ENCODE measurements at places on chromosomes 16 and 17.

DNA sequence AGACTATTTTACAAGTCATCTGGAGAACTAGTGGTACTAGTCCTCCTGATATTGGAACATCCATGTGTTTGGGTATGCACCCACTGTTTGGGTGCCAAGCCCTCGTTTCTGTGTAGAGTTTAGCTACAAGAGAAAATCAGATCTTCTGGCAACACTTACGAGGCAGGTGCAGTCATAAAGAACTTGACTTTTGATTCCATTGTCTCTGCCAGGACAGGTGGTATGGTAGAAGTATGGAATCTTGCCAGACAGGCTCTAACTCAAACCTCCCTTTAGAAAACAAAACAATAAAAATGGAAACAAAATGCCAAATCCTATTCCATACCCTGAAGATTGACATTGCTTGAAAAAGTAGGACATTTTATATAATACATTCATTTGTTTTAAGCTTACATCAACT is 16.0 kb downstream of the RNF43 start:
- no peaks in the 10 kb centered on the region for H3K36me3 ChIP-seq
- no peak for DNase-seq
- H3K27me3 ChIP-seq: no peaks in the 10 kb centered on the region
- H3K4me3 ChIP-seq: no peak overlapping the region

- no peak overlapping the region for H3K27ac ChIP-seq
- peaks cover 18% of the 10 kb centered on the region for H3K4me1 ChIP-seq
- no peak overlapping the region for H3K4me3 ChIP-seq
These were observed 366.1 kb downstream of the XYLT1 start for GRCh38 chr16:17104654-17105053.

- no peaks in the 10 kb centered on the region for H3K36me3 ChIP-seq
- H3K4me3 ChIP-seq: no peak overlapping the region
- peaks cover 14% of the 10 kb centered on the region for H3K27me3 ChIP-seq
- no peak overlapping the region for H3K27ac ChIP-seq
- DNase-seq: no peak
These were observed 90.6 kb downstream of the DNAH3 start for GRCh38 chr16:21060027-21060510.

DNA sequence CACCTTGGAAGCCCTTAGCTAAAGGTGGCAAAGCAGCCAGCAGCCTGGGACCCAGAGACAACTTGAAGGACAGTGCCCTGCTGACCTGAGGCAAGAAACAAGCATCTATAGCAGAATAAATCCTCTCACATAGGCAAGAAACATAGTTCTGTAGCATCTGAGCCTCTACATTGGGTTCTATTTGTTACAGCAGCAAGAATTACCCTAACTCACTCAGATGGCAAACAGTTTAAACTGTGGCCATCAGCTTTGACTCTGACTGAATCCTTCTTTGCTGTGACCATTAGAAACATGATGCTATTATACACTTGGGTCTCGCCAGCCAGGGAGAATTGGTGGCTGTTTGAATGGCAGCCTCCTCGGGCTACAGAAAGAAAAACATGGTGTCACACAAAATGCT is 53.1 kb upstream of the CCL1 start:
- peaks cover 21% of the 10 kb centered on the region for H3K4me1 ChIP-seq
- H3K27ac ChIP-seq: peak overlapping the region; percentile 25
- peaks cover 33% of the 10 kb centered on the region for H3K27me3 ChIP-seq
- DNase-seq: no peak
- H3K36me3 ChIP-seq: no peaks in the 10 kb centered on the region

DNA sequence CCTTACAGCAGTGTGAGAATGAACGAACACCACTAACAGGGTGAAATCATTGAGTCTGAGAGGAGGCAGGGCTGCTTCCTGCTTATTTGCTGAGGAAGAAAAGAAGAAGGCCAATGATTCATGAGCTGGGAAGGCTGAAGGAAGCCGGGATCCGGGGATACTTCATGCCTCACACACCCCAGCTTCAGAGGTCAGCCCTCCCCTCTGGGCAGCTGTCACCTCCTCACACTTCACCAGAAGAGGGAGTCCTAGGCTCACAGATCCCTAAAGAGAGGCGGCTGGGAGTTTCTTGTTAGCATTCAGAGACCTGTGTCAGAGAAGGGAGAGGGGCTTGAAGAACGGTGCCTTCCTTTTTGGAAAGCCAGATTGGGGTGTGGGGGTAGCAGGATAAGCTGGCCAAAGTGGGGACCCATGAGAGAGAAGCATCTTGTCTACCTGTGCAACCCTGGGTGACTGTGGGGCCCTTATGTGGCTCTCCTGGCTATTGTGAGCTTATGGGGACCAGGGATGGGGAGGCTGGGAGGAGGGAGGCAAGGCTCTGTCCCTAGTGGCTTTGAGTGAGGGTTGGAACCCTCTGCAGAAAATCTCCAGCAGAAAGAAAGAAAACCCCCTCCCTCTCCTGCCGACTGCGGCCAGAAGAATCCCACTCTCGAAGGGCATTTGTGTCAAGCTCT is 94.6 kb downstream of the RGS9 start:
- peak; percentile 23 for DNase-seq
- H3K4me3 ChIP-seq: no peak overlapping the region
- peaks cover 44% of the 10 kb centered on the region for H3K27me3 ChIP-seq
- no peak overlapping the region for H3K27ac ChIP-seq
- peaks cover 24% of the 10 kb centered on the region for H3K4me1 ChIP-seq
- H3K36me3 ChIP-seq: no peaks in the 10 kb centered on the region

DNA sequence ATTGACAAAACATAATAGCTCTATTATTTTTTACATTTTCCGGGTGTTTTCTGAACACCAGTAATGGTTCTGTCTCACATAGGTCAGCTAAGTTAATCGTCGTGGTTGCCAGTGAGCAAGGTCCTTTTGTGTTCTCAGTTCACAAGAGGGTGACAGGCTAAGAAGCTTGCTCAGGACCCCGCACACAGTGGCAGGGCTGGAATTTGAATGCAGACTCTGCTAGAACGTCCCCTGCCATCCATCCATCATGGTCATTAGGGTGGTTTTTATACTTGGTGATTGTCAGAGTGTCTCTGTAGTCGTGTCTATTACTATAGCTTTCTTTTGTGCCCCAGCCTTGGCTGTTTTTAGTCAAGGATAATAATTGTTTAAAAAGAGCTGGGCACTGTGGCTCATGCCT is 176.2 kb downstream of the SNX29 start:
- H3K4me3 ChIP-seq: no peak overlapping the region
- H3K27ac ChIP-seq: no peak overlapping the region
- H3K4me1 ChIP-seq: peaks cover 20% of the 10 kb centered on the region
- DNase-seq: no peak
- peaks cover 42% of the 10 kb centered on the region for H3K36me3 ChIP-seq

DNA sequence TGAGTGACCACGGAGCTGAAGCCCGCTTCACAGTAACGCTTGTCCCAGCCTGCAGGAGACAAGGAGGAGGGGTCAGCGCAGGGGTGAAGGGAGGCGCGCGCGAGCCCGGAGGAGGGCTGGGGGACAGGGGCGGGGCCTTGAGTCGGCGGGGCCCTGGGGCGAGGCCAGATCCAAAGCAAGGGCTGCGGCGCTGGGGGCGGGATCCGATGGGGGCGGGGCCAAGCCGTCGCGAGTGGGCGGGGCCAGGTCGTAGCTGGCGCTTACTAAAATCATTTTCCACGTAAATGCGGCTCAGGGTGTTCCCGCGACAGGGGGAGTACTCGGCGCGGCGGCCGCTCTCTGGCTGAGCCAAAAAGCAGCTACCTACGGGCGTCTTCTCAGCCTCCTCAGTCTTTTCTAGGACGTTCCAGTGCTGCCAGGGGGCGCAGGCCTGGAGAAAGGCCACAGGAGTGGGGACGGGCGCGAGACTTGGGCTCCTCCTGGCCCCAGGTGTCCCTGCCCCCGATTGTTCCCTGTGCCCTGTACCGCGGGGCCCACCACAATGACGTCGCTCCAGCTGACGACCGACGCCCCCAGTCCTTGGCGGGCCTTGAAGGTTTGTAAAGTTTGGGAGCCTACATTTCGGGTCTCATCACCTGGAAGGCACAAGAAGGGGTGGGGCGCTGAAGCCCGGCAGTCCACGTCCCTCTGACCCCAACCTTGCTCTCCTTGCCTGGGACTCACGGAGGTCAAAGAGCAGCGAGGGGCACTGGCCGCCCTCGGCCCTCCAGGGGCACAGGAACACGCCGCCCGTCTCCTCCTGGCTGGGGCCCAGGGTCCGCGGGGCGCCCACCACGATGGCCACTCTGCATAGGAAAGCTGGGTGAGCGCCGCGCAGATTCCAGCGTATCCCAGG is 3.9 kb downstream of the ITGA2B start:
- H3K4me1 ChIP-seq: peaks cover 30% of the 10 kb centered on the region
- DNase-seq: peak; percentile 71
- H3K27me3 ChIP-seq: peaks cover 50% of the 10 kb centered on the region
- peak overlapping the region; percentile 38 for H3K27ac ChIP-seq
- peaks cover 4% of the 10 kb centered on the region for H3K36me3 ChIP-seq

- no peak overlapping the region for H3K27ac ChIP-seq
- no peaks in the 10 kb centered on the region for H3K4me1 ChIP-seq
- DNase-seq: no peak
- no peak overlapping the region for H3K4me3 ChIP-seq
- no peaks in the 10 kb centered on the region for H3K36me3 ChIP-seq
These were observed 530.8 kb downstream of the HAPSTR1 start for GRCh38 chr16:9622268-9622667.

- no peaks in the 10 kb centered on the region for H3K4me1 ChIP-seq
- H3K4me3 ChIP-seq: no peak overlapping the region
- H3K27ac ChIP-seq: no peak overlapping the region
- H3K36me3 ChIP-seq: no peaks in the 10 kb centered on the region
These were observed 347.3 kb downstream of the NPIPA8 start for GRCh38 chr16:17989255-17989654.

- no peak overlapping the region for H3K4me3 ChIP-seq
- no peaks in the 10 kb centered on the region for H3K27me3 ChIP-seq
- H3K4me1 ChIP-seq: peaks cover 6% of the 10 kb centered on the region
These were observed 55.7 kb downstream of the NT5M start for GRCh38 chr17:17358866-17359265.

GRCh38 chr16:67194260-67194659 is 2.3 kb downstream of the E2F4 start:
- DNase-seq: no peak
- H3K36me3 ChIP-seq: peaks cover 40% of the 10 kb centered on the region
- peaks cover 70% of the 10 kb centered on the region for H3K4me1 ChIP-seq
- no peaks in the 10 kb centered on the region for H3K27me3 ChIP-seq
- peak overlapping the region; percentile 42 for H3K27ac ChIP-seq

GRCh38 chr16:57278494-57278893 is 6.0 kb downstream of the PLLP start:
- no peaks in the 10 kb centered on the region for H3K36me3 ChIP-seq
- H3K27ac ChIP-seq: no peak overlapping the region
- no peak for DNase-seq

DNA sequence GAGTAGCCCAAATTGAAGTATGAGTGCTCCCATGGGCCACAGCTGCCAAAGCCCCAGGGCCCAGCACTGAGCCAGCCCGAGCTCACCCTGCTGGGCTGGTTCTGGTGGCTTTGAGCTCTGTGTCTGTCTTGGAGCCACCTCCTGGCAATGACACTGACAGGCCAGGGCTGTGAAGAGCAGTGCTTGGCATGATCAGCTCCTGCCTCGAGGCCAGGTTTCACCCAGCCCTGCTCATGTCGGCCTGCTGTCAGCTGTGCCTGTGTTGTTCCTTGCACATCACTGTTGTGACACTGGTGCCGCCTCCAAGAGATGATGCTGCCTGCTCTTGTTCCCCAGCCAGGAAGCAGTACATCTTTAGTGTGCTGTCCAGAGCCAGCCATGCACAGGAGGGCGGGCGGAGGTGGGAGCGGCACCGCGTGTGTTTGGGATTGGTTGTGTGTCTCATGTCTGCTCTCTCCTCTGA is 26.0 kb downstream of the PLD6 start:
- no peak for DNase-seq
- peaks cover 45% of the 10 kb centered on the region for H3K4me1 ChIP-seq
- peak overlapping the region; percentile 76 for H3K27ac ChIP-seq
- peaks cover 64% of the 10 kb centered on the region for H3K36me3 ChIP-seq
- no peaks in the 10 kb centered on the region for H3K27me3 ChIP-seq
- peak overlapping the region; percentile 49 for H3K4me3 ChIP-seq

- H3K27ac ChIP-seq: no peak overlapping the region
- DNase-seq: no peak
- no peak overlapping the region for H3K4me3 ChIP-seq
- H3K27me3 ChIP-seq: no peaks in the 10 kb centered on the region
These were observed 8.0 kb upstream of the SULT1A1 start for GRCh38 chr16:28617874-28618273.

- no peaks in the 10 kb centered on the region for H3K27me3 ChIP-seq
- peak overlapping the region; percentile 88 for H3K4me3 ChIP-seq
- H3K27ac ChIP-seq: peak overlapping the region; percentile 98
- H3K36me3 ChIP-seq: no peaks in the 10 kb centered on the region
- peak; percentile 86 for DNase-seq
- H3K4me1 ChIP-seq: peaks cover 52% of the 10 kb centered on the region
These were observed 58.8 kb upstream of the GSE1 start for GRCh38 chr16:85554114-85554888.

DNA sequence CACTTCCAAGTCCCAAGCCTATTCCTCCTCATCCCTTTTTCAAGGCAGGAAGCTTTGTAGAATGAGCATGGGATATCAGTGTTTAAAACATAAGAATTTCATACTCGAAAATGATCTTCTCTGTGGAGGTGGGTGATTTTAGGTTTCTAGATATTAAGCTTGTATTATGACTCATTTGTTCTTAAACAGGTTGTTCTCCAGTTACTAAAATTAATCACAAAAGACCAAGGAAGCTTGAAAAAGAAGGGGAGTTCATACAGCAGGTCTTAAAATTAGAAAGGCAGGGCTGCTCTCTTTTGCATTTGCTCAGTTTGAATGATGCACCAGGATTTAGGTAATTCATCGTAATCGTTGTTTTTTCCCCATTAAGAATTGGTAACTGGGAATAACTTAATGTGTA is 208.7 kb downstream of the PRKCA start:
- H3K4me3 ChIP-seq: no peak overlapping the region
- no peak overlapping the region for H3K27ac ChIP-seq
- peaks cover 9% of the 10 kb centered on the region for H3K27me3 ChIP-seq
- no peaks in the 10 kb centered on the region for H3K36me3 ChIP-seq

GRCh38 chr17:32266389-32267301 is 1.0 kb downstream of the RHBDL3 start:
- peak overlapping the region; percentile 56 for H3K27ac ChIP-seq
- H3K36me3 ChIP-seq: no peaks in the 10 kb centered on the region
- H3K27me3 ChIP-seq: peaks cover 76% of the 10 kb centered on the region
- DNase-seq: peak; percentile 52
- peak overlapping the region; percentile 82 for H3K4me3 ChIP-seq
- peaks cover 18% of the 10 kb centered on the region for H3K4me1 ChIP-seq

GRCh38 chr17:19724501-19725420 is 8.4 kb upstream of the SLC47A2 start:
- peak overlapping the region; percentile 59 for H3K4me3 ChIP-seq
- H3K36me3 ChIP-seq: no peaks in the 10 kb centered on the region
- peaks cover 16% of the 10 kb centered on the region for H3K27me3 ChIP-seq
- H3K27ac ChIP-seq: peak overlapping the region; percentile 42
- H3K4me1 ChIP-seq: peaks cover 20% of the 10 kb centered on the region

- no peaks in the 10 kb centered on the region for H3K4me1 ChIP-seq
- no peak overlapping the region for H3K4me3 ChIP-seq
- no peak overlapping the region for H3K27ac ChIP-seq
- H3K36me3 ChIP-seq: no peaks in the 10 kb centered on the region
- no peak for DNase-seq
These were observed 226.1 kb upstream of the AXIN2 start for GRCh38 chr17:65787503-65787902.

GRCh38 chr17:41710472-41711090 is 1.6 kb upstream of the GAST start:
- H3K27me3 ChIP-seq: peaks cover 30% of the 10 kb centered on the region
- no peaks in the 10 kb centered on the region for H3K4me1 ChIP-seq
- no peak overlapping the region for H3K27ac ChIP-seq
